Heart left ventricle (tissue), 16 donors: ENCODE measurements at places on chromosomes 4 and X. TPM values are rescaled to one million over a fixed set of nuclear protein-coding genes. Genes with fewer than 3 reads are reported as not detected.
A peak's percentile ranks its signal among the peaks of the same experiment; 100 is the strongest.

The SLC4A4 gene
- 19.1 TPM for total RNA-seq

The PNMA3 gene
- total RNA-seq, result 0.91 TPM

The CCDC158 gene
- total RNA-seq, result not detected

The TCP11X2 gene
- not detected for total RNA-seq

The VCX2 gene
- total RNA-seq, result not detected

The SLC6A8 gene
- total RNA-seq, result 179 TPM

- H3K36me3 ChIP-seq, result peaks cover 46% of the 10 kb centered on the region
- no peaks in the 10 kb centered on the region for H3K27me3 ChIP-seq
- H3K4me3 ChIP-seq, result no peak overlapping the region
- H3K27ac ChIP-seq, result no peak overlapping the region
Observed at GRCh38 chr4:174259580-174259979, 23.9 kb downstream of the FBXO8 start.

DNA sequence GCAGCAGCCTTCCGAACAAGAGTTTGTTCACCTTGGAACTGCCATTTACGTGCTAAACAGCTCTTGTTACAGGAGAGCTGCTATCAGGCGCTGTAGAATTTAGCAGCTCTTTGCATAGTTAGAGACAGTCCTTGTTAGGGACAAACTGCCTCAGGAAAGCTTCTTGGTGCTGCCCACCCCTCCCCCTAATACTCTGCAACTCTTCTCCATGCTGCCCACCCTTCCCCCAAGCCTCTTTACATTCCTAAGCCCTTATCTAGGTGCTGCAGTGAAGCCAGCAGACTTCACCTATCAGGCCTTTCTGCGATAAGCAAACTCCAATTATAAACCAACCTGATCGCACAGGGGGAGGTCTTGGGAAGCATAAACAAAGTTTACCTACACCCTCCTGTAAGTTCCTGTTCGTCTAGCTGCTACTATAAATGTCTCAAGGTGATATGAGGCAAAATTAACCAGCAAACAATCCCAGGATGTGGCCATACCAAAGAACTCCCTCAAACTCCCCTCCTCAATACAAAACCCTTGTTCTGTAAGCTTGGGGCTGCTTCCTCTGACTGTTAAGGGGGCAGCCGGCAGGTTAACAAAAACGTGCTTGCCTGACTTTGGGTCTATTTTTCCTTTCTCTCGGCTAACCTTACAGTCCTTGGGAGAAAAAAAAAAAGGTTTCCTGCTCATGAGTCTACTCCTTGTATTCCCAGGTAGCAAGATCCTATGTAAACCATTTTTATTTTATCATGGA is 74.0 kb upstream of the GC start:
- no peaks in the 10 kb centered on the region for H3K36me3 ChIP-seq
- no peak for DNase-seq
- no peaks in the 10 kb centered on the region for H3K27me3 ChIP-seq
- no peaks in the 10 kb centered on the region for H3K4me1 ChIP-seq
- no peak overlapping the region for H3K4me3 ChIP-seq
- no peak overlapping the region for H3K27ac ChIP-seq

- no peaks in the 10 kb centered on the region for H3K27me3 ChIP-seq
- peaks cover 11% of the 10 kb centered on the region for H3K36me3 ChIP-seq
- no peak overlapping the region for H3K27ac ChIP-seq
- H3K4me1 ChIP-seq, result no peaks in the 10 kb centered on the region
- no peak overlapping the region for H3K4me3 ChIP-seq
Observed at GRCh38 chr4:1960170-1960825, 48.5 kb downstream of the NELFA start.

DNA sequence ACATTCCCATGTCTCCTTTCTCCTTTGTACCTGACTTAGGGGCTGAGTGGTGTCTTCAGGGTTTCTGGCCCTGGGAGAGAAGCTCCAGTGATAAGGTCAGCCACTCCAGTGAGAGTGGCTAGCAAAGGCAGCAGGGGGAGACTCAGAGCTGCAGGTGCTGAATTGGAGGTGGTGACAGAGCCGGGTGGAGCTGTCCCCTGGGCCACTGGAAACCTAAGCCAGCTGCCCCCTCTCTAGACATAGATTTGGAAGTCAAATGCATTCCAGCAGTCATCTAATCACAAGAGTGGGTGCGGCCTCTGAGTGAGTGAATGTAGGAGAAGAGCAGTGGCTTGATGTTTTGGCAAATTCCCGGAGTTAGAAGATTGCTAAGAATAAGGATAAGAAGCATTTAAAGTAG is 28.5 kb downstream of the TRIM2 start:
- H3K27me3 ChIP-seq, result no peaks in the 10 kb centered on the region
- peak; percentile 55 for DNase-seq
- no peaks in the 10 kb centered on the region for H3K36me3 ChIP-seq
- peaks cover 25% of the 10 kb centered on the region for H3K4me1 ChIP-seq

DNA sequence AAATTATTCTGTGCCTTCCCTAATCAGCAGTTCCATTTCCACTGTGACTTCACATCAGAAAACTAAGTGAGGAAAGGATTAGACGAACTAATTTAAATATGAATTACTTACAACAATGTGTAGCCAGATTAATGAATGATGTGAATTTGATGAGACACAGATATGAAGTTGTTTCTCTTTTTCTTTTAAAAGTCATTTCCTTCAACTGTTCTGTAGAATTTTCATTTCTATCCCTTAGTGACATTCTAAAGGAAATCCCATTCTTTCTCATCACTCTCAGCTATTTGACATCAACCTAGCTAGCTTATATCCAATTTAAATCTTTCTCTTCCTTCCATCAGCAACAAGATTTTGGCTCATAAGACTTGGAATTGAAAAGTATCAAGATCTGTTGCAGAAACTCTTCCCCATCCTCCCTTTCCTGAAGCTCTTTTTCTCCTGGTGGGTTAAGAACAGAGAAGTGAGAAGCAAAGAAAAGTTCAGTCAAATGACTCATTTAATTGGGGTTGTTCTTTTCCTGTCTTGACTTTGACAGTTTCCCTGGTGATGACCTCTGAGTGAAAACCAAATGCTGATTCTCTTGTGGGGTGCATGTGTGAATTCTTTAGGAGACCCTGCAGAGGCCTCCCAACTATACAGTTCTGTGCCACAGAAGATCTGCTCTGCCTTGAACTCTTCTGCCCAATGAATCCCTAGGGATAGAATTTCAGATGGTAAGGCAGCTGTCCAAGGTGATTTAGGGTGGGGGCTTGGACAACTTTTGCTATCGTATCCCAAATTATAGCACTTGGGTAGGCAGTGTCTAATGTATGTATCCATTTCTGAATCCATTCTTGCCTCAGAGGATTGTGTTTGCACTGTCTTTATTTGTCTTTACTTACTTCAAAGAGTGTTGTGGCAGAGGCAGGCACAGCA is 232.5 kb upstream of the GPRIN3 start:
- no peak for DNase-seq
- H3K4me1 ChIP-seq, result no peaks in the 10 kb centered on the region
- H3K4me3 ChIP-seq, result no peak overlapping the region
- H3K27ac ChIP-seq, result no peak overlapping the region
- no peaks in the 10 kb centered on the region for H3K27me3 ChIP-seq
- H3K36me3 ChIP-seq, result no peaks in the 10 kb centered on the region

DNA sequence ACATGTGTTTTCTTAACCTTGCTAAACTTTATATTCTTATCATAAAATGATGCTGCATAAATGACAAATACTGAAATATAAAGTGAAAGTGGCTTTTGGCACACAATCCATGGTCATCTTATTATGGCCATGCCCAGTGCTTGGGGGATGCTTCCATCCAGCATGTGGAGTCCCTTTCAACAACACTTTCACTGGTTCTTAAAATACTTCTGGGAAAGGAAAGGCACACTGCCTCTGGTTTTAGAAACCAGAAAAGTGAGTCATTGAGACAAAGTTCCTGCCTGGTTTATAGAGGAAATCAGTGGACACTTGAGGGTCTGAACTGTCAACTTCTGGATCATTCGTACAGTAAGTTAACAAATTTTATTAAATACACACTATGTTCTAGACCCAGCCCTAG is 248.0 kb upstream of the ADAMTS3 start:
- H3K36me3 ChIP-seq, result no peaks in the 10 kb centered on the region
- H3K4me1 ChIP-seq, result no peaks in the 10 kb centered on the region

DNA sequence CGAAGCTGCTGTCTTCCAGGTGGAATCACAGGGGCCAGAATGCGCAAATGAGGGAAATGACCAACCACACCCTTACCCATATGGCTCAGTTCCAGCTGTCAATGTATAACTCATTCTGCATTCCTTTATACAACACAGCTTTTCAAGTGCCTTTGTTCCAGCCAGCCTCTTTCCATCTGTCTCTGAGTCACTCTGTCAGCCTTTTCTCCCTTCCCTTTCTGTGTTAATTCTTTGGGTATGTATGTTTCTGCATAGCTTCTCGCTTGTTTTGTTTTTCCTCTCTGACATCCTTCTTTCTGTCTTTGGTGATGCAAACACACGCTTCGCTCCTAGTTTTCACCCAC is 54.5 kb downstream of the RS1 start:
- no peak overlapping the region for H3K4me3 ChIP-seq
- H3K36me3 ChIP-seq, result peaks cover 4% of the 10 kb centered on the region
- no peaks in the 10 kb centered on the region for H3K4me1 ChIP-seq

DNA sequence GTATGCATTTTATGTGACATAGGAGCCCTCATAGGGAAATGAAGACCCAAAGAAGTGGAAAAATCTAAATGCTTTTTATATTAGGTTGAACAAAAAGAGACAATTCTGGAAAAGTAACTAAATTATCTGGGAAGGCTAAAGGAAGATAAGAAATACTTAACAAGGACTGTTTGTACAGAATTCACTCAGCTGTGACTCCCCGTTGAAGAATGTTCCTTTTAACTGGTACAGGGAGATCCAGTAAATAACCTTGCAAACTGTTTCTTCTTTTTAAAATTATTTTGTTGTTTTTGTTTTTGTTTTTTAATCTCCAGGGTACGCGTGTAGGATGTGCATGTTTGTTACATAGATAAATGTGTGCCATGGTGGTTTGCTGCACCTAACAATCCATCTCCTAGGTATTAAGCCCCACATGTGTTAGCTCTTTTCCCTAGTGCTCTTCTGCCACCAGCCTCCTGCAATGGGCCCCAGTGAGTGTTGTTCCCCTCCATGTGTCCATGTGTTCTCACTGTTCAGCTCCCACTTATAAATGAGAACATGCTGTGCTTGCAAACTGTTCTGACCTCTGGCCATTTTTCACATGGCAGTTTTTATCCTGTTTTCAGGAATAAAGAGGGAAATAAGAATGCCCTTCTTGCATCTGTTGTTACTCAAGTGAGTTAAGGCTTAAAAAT is 81.7 kb downstream of the PWWP3B start:
- no peak overlapping the region for H3K27ac ChIP-seq
- H3K36me3 ChIP-seq, result no peaks in the 10 kb centered on the region
- H3K4me3 ChIP-seq, result no peak overlapping the region
- H3K4me1 ChIP-seq, result no peaks in the 10 kb centered on the region
- no peaks in the 10 kb centered on the region for H3K27me3 ChIP-seq

GRCh38 chr4:70734971-70735370 is 13.2 kb downstream of the RUFY3 start:
- H3K27ac ChIP-seq, result peak overlapping the region; percentile 73
- no peaks in the 10 kb centered on the region for H3K27me3 ChIP-seq
- no peak for DNase-seq
- H3K4me3 ChIP-seq, result peak overlapping the region; percentile 44

- H3K27ac ChIP-seq, result peak within 1 kb of the TSS; percentile 26
- H3K27me3 ChIP-seq, result no peaks in the 10 kb centered on the region
- H3K4me3 ChIP-seq, result no peak within 1 kb of the TSS
- no peaks in the 10 kb centered on the region for H3K4me1 ChIP-seq
- peak; percentile 53 for DNase-seq
Observed at GRCh38 chrX:129779747-129780146, at the start of gene SASH3. SASH3 (plus strand) TSS chrX:129779949; CDS start chrX:129780098, 149 bp downstream.

DNA sequence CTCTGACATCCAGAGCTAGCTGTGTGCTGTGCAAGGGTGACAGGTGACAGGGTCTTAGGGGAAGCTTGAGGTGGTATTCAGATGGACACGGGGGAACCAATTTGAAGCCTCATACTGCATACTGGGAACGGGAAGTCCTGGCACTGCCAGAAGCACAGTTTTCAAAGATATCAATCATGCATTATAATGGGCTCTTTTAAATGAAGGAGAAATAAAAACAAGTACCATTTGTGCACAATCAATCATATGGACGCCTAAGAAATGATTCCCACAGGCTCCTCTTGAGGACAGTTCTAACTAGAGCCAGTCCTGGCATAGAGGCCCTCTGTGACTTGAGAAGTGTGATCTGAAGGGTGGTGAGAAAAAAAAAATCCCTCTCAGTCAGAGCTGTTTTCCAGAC is 50.9 kb downstream of the TSC22D3 start:
- no peak overlapping the region for H3K4me3 ChIP-seq
- H3K36me3 ChIP-seq, result no peaks in the 10 kb centered on the region
- H3K4me1 ChIP-seq, result peaks cover 44% of the 10 kb centered on the region
- no peaks in the 10 kb centered on the region for H3K27me3 ChIP-seq

- H3K27ac ChIP-seq, result no peak overlapping the region
- H3K4me3 ChIP-seq, result no peak overlapping the region
- no peaks in the 10 kb centered on the region for H3K36me3 ChIP-seq
- DNase-seq, result no peak
- H3K27me3 ChIP-seq, result no peaks in the 10 kb centered on the region
- no peaks in the 10 kb centered on the region for H3K4me1 ChIP-seq
Observed at GRCh38 chrX:126170720-126171119, 4.6 kb upstream of the DCAF12L2 start.

DNA sequence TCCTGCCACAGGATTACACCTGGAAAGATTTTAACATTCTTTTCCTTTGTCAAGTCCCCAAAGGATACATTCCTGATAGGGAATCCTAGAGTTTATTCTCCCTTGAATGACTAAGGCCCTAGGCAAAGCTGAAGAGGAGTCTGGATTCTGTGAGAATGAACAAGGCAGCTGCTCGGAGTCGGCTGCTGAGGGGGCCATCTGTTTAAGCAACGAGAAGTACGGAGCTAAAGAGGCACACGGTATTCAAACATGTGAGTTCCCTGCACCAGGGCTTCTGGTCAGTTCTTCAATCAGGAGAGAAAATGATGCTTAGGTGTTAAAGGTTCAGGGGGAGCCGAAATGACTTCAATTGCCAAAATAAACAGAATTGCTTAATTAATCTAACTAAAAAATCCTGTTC is 97.6 kb downstream of the MGST2 start:
- H3K4me1 ChIP-seq, result peaks cover 58% of the 10 kb centered on the region
- no peaks in the 10 kb centered on the region for H3K36me3 ChIP-seq
- no peak for DNase-seq
- no peaks in the 10 kb centered on the region for H3K27me3 ChIP-seq
- H3K4me3 ChIP-seq, result peak overlapping the region; percentile 42

DNA sequence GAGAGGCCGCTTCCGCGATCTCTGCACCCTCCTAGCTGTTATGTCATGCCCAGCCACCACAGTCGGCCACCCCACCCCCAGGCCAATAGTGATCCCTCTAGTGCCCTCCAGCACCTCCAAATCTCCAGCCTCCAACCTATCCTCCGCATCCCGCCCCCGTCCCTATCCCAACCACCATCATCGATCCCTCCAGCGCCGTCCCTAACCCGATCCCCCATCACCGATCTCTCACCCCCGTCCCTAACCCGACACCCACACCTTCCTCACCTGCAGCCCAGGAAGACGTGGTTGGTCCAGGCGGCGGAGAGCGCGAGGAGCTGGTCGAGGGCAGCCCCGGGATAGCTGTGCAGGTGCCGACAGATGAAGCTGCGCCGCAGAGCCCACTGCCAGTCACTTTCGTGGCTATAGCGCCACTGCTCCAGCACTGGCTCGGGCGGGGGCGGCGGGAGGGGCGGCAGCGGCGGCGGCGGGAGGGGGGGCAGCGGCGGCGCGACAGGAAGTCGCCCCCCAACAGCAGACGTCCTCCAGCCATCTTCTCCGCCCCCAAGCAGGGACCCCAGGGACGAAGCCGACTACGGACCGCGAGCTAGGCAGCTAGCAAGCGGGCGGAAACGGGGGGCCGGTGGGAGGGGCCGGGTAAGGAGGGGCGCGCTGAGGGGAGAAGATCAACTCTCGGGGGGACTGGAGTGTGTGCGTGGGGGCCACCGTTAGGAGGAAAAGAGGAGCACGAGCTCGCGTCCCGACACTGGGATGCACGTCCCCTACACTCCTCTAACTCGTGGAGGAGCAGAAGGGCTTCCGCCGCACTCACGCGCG is 552 bp downstream of the NKRF start:
- H3K27ac ChIP-seq, result peak overlapping the region; percentile 90
- no peaks in the 10 kb centered on the region for H3K27me3 ChIP-seq
- peak; percentile 34 for DNase-seq
- peak overlapping the region; percentile 81 for H3K4me3 ChIP-seq
- H3K4me1 ChIP-seq, result no peaks in the 10 kb centered on the region
